Kidney (tissue), 22 donors: ENCODE measurements at places on chromosomes 5 and 9. TPM values are rescaled to one million over a fixed set of nuclear protein-coding genes. Genes with fewer than 3 reads are reported as not detected.

DNA sequence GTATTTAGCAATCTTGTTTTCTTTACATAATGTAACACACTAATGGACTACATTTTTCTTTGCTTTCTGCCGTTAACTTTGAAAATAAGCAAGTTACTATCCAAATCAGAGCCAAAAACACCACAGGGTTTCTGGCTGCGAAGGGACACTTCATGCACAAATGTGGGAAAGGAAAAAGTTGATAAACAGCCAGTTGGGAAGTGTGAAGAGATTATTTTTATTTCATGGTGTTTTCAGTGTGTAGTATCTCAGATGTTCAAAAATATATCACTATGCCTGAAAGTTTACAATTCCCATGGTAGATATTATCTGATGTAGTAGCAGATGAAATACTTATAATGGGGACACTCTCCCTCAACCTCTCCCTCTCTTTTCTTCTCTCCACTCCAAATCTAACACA, 135.3 kb downstream of the CETN3 start:
- no peak for DNase-seq

DNA sequence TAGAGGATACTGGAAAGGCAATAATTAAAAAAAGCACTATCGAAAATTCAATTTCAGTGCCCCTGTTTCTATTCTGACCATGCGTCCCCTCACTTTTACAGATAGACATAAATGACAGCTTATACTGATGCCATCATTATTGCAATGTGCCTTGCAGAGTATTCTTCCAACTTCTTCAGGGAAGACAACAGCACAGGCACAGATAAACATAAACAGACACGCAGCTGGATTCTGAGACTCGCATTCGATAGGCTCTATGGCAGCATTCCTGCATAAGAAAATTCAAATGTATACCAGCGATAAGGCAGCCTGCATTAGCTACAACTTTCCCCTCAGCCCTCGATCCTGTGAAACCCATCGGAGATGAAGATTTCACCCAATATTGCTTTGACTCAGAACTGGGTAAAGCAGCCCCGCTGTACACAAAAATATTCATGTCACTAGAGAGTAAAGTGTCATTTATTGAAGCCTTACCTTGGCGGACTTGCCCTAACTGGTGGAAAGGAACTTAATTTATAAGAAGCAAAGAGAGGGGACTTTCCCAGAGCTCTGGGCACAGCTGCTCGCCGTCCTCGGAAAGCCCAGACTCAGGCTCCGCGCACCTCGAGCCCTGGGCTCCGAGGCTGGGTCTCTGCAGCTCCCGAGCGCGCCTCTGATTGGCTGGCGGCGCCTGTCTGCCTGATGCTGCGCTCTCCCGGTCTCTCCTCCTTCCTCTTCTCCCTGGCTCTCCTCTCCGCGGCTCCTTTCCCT, at the start of gene CDH18:
Gene CDH18 (minus strand): TSS at position 589 of the 750 bp plus-strand sequence. CDS start 149,214 bp downstream, outside the sequence.
- peak; percentile 55 for DNase-seq

DNA sequence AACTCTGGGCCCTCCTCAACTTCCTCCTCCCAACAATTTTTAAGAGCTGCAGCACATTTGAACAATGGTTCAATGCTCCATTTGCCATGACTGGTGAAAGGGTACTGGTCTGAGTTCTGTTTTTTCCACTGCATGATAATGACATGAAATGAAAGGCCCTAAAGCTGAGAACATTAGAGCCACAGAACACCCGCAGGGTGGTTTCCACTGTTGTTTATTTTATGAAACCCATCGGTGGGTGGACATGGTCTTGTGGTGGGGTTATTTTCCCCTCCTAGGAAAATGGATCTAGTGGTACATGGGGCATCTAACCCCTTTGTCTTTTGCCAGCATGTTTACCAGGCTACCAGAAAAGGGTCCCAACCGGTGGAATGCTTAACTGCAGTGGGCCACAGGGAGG, 71.8 kb downstream of the SMARCA2 start:
- no peak for DNase-seq

- peak; percentile 80 for DNase-seq
These were observed 76.5 kb downstream of the COL27A1 start for GRCh38 chr9:114231719-114232449.

DNA sequence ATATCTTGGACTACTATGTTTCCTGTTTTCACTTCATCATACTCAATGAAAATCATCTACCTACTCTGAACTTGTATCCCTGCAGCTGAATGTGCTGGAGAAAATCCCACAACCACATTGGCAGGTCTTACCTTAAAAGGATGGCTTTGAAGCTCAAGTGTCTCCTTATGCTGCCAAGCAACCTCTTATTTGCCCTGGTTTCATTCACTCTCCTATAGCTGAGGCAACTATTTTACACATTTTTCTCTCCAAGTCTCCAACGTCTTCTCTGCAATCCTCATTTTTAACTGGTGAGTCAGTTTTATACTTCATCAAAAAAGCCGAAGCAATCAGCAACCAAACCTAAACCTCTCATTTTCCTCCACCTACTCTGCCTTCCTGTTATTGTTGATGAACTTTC, 49.7 kb downstream of the POU4F3 start:
- DNase-seq = no peak

Gene PLPP7
- 5.5 TPM for polyA plus RNA-seq

GRCh38 chr5:128667152-128667551, 129.1 kb upstream of the FBN2 start:
- no peak for DNase-seq

Gene PLPPR1
- 21.6 TPM for polyA plus RNA-seq
